Cardiac fibroblast (primary cell): ENCODE measurements at places on chromosomes 4 and X.

GRCh38 chr4:25535278-25535677, 120.4 kb upstream of the SLC34A2 start:
- DNase-seq: no peak

DNA sequence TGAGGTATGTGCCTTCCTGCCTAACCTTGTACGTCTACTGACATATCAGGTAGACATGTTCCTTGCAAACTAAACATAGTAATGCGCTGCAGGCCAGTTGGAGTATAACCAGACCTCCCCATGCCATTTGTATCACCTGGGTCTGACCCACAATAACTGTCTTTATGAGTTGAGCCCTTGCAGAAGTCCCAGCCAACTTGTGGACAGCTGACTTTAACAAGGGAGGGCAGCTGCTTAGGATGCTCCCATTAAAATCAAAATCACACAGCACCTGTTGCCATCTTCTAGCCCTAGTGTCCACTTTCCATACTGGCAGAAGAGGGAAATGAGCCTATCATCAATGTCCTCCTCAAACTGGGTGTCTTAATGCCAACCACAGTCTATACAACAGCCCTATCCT, 41.6 kb downstream of the KANTR start:
- no peak for DNase-seq

DNA sequence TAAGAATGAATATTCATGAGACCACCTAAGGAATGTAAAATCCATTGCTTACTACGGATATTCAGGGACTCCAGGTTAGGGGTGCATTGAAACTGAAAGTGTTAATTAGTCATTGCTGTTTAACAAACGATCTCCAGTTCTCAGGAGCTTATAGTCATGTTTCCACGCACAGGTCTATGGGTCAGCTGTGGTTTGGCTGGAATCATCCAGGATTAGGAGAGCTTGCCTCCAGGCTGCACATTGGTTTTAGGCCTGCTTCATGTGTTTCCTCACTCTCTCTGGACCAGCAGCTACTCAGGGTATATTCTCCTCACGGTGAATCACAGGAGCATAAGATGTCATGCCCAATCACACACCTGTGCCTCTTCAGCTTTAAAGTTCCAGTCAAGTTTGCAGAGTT, 98.9 kb downstream of the ATXN3L start:
- peak; percentile 12 for DNase-seq

DNA sequence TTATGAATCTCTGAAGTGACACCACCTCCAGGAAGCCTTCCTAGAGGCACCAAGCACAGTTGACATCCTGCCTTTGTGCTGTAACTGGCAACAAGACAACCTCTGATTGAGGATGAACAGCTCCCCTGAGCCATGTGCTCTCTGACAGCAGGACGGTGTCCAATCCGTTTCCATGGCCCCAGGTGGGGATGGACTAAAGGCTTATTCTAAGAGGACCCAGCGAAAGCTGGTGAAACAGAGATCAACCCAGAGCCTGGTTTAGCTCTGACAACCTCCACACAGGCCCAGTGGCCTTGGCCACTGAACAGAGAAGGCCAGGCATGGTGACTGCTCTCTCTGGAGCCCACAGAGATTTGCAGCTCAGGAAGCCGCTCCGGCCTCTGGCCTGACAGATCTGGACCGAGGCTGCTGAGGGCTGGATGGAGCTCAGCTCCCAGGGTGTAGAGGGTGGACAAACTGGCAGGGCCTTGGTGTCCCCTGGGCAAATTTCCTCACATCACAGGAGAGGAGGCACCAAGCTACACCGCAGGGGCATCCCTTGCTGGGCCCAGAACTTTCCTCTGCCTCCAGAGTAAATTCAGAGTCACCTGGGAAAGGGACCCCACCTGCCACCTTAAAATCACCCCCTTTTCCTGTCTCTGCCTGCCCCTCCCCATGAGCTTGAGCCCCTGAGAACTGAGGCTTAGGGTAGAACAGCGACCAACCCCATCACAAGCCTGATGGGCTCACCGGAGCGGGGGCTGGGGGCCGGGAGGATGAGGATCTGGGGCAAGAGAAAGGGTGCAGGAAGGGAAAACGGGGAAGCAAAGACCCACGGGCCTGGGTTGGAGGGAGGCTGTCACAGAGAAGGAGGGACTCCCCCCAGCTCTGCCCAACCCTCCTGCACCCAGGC, 40.2 kb downstream of the HMX1 start:
- DNase-seq: no peak

GRCh38 chrX:106692425-106693065, 34.0 kb upstream of the RNF128 start:
- no peak for DNase-seq
